ENCODE measurements at places on chromosomes 11 and 22. TPM values are rescaled to one million over a fixed set of nuclear protein-coding genes. Genes with fewer than 3 reads are reported as not detected.

IRAG1 gene
- polyA plus RNA-seq, result not detected

MRPL48 gene
- 68.6 TPM for polyA plus RNA-seq

OR10S1 gene
- not detected for polyA plus RNA-seq

KRTAP5-2 gene
- polyA plus RNA-seq, result not detected

TSSC4 gene
- 51.7 TPM for polyA plus RNA-seq

NOX4 gene
- not detected for polyA plus RNA-seq

SGSM1 gene
- polyA plus RNA-seq, result 0.43 TPM

C11orf65 gene
- 0.61 TPM for polyA plus RNA-seq
